Astrocyte of the spinal cord (primary cell): ENCODE measurements at places on chromosomes 7 and 10.

- no peak for DNase-seq
Observed at GRCh38 chr7:85828614-85829013, 641.8 kb upstream of the SEMA3D start.

DNA sequence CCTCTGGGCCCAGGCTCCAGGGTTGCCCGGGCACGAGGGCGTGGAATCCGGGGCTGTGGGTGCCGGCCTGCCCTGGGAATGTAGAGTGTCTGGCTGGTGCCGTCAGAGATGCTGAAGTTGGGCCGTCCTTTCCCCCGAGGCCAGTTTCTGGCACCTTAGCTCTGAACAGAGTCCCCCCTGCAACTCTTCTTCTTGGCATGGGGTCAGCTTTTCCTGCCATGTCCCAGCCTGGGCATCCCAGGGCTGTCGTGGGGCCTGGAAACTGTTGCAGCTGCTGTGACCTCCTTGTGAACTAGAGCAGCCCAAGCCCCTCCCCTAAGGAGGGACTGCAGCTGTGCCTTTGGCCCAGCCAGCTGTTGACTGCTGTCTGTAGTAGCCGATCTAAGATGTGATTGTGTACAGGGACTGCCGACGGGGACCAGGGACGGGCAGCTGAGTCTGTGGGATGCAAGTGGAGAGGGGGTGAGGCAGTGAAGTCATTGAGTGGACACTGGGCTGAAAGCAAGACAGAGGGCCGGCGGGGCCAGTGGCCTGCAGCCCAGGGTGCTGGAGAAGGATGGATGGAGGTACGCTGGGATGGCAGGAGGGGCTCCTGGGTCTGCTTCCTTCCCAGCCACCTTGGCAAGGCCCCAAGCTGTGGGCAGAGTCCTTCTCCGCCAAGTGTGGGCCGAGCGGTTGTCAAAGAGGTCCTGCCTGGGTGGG lies 35.8 kb downstream of the GBX1 start:
- no peak for DNase-seq

- DNase-seq: no peak
Observed at GRCh38 chr10:132384618-132385388, 12.2 kb upstream of the PWWP2B start.

- no peak for DNase-seq
Observed at GRCh38 chr10:102553771-102554170, 50.0 kb downstream of the SUFU start.

DNA sequence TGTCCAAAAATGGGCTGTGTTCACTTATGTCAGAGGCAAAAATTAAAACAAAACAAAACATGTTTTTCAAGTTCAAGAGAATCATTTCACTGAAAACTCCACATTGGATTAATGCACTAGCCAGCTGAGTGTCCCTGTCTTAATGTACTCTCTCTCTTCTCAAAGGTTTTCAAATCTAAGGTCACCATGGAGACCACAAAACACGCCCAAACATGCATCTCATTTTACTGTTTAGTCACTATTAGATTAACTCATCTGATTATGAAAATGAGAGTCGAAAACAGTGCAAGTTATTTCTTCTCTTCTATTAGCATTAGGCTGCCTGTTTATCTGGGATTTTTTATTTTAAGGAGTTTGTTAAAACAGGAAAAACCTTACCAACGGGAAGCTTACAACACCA lies 70.8 kb upstream of the ASAH2 start:
- DNase-seq: peak; percentile 69

DNA sequence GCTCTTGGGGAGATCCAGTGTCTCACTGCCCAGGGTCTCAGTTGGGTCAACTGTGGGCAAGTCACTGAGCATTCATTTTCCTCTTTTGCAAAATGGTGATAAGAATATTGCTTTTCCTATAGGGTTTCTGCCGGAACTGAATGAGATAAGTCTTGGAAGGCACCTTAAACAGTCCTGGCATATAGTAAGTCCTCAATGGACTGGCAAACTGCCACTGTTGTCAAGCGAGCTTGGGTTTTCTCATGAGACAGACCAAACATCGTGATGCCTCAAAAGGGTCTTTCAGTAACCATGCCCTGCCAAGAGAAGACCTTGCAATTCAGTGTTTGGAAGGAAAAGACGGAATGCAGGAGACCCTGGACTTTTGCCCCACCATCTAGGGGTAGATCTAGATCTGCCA lies 251.5 kb downstream of the WDR11 start:
- DNase-seq: no peak

DNA sequence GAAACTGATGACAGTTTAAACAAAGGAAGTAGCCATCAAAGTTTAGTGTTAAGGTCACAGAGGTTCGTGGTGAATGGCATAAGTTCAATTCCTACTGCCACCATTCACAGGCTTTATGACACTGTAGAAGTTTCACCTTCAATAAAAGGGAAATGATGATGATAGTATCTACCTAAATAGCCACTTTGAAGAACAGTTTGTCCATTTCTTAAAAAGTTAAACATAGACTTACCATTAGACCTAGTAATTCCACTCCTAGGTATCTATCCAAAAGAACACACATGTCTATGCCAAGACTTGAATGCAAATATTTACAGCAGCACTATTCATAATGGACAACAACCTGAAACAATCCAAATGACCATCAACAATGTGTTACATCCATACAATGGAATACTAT lies 18.9 kb upstream of the GSTK1 start:
- DNase-seq: no peak

GRCh38 chr7:130938661-130939060 lies 204.7 kb upstream of the KLF14 start:
- peak; percentile 33 for DNase-seq

DNA sequence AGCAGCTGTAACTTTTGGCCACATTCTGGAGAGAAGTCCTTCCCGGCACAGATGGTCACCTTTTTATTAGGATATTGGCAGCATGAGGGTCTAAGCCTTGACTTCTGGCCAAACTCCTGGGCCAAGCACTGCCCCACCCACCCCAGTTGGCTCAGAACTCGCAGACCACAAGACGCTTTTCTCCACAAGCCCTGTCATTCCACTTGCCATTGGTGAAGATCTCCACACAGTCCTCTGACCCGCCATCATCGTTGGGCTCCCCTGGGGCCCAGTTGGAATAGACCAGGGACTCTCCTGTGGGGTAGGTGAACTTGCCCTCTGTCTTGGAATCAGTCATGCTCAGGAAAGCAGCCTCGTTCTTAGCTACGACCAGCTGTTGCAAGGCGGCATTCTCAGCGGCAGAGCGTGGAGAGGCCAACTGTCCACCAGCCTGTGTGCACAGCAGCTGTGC lies 11.2 kb downstream of the SFTPD start:
- DNase-seq: no peak

DNA sequence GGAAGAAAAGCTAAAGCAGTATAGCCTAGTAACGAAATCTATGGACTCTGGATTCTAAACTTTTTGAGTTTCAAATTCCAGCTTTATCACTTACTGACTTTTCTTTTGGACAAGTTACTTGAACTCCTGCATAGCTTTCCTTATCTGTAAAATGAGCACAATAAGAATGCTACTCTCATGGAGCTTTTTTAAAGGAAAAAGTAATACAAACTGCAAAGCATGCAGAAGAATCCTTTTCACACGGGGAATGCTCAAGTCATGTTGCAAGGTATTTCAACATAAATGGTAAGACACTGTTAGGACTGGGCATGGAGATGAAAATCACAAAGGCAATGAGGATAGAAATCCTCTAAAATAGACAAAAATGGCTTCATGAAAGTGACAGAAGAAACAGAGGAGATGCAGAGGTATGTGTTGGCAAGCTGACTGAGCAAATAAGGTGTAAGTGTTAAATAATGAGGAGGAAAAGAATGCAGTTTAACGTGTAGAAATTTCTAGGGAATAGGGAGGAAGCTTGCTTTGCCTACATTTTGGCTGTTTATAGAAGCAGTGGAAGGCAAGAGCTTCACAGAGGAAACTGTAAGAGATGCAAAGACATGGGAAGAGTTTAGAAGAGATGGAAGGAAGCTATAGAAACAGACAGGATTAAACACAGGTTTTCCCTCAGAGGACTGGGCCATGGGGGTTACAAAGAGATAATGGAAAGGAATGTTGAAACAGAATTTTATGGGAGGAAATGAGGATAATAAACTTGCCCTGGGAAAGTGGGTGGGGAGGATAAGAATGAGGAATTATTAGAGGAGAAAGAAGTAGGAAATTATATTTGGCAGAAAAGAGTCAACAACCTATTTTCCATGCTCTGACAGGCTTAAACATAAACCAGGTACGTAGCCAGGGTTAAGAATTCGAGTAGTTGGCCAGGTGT lies 28.8 kb upstream of the SNX13 start:
- DNase-seq: no peak

- peak; percentile 45 for DNase-seq
Observed at GRCh38 chr10:102312683-102313082, 67.4 kb downstream of the GBF1 start.

- DNase-seq: no peak
Observed at GRCh38 chr10:45602836-45603235, 69.7 kb downstream of the ZFAND4 start.

DNA sequence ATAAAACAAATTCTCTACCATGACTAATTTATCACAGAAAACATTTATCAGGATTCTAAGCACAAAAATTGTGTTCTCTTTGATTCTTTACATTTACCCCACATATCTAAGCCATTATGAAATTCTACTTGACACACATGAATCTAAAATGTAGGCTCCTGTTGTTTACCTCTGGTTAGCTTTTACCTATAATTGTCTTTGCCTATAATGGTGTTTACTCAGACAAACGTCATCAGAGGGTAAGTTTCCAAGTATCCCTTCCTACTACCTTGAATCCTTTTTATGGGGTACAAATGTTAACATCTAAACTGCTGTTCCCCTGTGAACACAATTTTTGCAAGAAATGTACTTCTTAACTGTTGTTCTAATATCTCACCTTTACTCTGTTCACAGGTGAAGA lies 63.5 kb downstream of the MINDY3 start:
- no peak for DNase-seq

GRCh38 chr10:126337251-126337810 lies 50.9 kb downstream of the ADAM12 start:
- no peak for DNase-seq

GRCh38 chr7:80847027-80847426 lies 71.8 kb downstream of the SEMA3C start:
- no peak for DNase-seq

- DNase-seq: no peak
Observed at GRCh38 chr10:94344522-94345122, 18.1 kb downstream of the NOC3L start.

GRCh38 chr10:112004075-112004474 lies 179.5 kb downstream of the GPAM start:
- DNase-seq: no peak

- no peak for DNase-seq
Observed at GRCh38 chr10:31112961-31113360, 81.3 kb upstream of the ZNF438 start.

GRCh38 chr7:150400788-150401423 lies 21.8 kb downstream of the ZNF775 start:
- no peak for DNase-seq

- peak; percentile 36 for DNase-seq
Observed at GRCh38 chr7:87148332-87148955, 3.8 kb upstream of the DMTF1 start.

DNA sequence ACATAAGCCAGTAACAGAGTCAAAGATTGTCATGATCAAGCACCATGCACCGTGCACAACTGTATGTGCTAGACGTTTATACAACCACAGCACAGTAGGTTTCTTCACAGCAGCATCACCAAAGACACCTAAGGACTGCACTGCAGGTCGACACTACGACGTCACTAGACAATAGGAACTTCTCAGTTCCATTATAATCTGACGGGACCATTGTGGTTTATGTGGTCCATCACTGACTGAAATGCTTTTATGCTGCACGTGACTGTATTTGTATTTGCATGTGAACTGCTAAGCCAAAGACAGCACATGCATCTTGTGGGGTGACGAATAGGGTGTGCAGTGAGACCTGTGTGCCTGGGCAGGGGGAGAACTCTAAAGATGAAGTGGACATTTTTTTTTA lies 164.9 kb downstream of the PARD3 start:
- no peak for DNase-seq

- DNase-seq: peak; percentile 84
Observed at GRCh38 chr7:107934991-107935770, 44.2 kb downstream of the DLD start.

- no peak for DNase-seq
Observed at GRCh38 chr10:114635101-114635500, 23.0 kb downstream of the ABLIM1 start.

DNA sequence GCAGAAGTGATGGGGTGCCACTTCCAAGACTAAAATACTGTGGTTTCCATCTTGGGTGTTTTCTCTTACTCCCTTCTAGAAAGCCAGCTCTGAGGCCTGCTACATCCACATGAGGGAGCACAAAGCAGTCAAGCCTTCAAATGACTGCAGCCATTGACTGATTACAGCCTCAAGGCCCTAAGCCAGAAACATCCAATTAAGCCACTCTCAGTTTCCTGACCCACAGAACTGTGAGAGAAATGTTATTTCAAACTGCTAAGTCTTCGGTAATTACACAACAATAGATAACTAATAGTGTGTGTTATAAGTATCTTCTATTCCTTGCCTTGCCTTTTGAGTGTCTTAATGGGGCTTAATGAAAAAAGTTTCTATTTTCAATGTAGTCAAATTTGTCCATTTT lies 24.8 kb downstream of the BRAF start:
- DNase-seq: no peak

DNA sequence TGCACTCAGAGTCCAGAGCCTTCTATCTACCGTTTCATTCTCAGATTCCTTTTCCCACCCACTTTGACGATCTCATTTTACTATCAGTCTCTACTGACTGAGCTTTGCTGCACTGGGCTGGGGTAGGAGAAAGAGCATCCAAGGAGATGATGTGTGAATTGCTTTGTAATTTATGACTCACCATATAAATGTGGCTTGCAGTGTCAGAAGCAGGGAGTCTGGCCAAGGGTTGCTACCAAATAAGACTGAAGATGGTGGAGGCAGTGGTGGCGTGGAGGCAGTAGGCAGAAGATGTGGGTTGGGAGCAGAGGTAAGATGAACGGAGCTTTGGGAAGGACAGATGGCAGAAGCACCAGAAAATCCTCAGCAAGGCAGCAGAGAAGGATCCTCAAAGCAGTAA lies 73.3 kb upstream of the AGK start:
- DNase-seq: no peak

GRCh38 chr10:131063311-131063710 lies 248.2 kb downstream of the TCERG1L start:
- no peak for DNase-seq

- no peak for DNase-seq
Observed at GRCh38 chr7:21898265-21898930, 47.3 kb downstream of the CDCA7L start.

GRCh38 chr7:148265896-148266295 lies 324.7 kb upstream of the C7orf33 start:
- DNase-seq: no peak

DNA sequence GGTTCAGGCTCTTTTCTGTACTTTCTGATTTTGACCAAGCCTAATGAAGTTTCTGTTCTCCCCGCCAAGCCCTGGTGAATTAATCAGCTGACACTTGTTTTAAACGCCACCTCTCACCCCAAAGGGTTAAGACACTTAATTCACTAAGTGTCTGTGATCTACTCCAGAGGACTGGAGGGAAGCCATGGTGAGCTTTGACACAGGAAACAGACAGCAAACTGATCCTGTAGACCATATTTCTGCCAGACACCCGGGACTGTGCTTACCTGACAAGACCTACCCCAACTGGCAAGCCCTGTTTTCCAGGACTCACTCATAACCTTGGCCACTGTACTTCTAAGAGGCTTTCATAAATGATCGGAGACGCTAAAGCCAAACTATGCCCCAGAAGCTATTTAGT lies 126.0 kb downstream of the STRA8 start:
- no peak for DNase-seq
